ENCODE measurements at places on chromosomes 12 and 14. TPM values are rescaled to one million over a fixed set of nuclear protein-coding genes. Genes with fewer than 3 reads are reported as not detected.

Gene VWF
- total RNA-seq, result 0.09 TPM

DNA sequence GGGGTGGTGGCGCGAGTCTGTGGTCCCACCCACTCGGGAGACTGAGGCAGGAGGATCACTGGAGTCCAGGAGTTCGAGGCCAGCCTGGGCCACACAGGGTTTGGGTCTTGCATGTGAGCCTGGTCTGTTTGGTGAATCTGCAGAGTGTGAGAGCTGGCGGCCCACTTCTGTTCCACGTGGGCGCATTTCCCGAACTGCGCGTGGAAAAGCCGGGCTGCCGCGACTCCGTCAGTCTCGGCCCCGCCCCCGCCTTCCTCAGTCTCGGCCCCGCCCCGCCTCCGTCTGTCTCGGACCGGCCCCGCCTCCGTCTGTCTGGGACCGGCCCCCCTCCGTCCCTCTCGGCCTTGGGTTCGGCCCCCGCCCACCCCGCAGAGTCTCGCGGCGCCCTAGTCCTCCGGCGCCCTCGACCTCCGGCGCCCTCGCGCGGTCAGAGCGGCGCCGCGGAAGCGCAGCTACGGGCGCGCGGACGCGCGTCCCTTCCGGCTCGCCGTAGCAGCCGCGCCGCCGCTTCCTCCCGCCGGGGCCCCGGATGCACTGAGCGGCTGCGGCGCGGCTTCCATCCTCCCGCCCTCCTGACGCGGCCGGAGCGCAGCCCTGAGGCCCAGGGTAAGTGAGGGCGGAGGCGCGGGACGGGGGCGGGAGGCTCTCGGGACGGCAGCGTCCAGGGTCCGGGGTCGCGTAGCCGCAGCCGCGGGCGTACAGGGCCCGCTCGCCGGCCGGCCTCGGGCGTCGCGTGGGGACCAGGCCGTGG, at the start of gene EP400:
Gene EP400, plus strand, starts transcription at position 512 of the 751 bp plus-strand sequence. CDS start 10,678 bp downstream, outside the sequence.
- DNase-seq, result peak; percentile 98

DNA sequence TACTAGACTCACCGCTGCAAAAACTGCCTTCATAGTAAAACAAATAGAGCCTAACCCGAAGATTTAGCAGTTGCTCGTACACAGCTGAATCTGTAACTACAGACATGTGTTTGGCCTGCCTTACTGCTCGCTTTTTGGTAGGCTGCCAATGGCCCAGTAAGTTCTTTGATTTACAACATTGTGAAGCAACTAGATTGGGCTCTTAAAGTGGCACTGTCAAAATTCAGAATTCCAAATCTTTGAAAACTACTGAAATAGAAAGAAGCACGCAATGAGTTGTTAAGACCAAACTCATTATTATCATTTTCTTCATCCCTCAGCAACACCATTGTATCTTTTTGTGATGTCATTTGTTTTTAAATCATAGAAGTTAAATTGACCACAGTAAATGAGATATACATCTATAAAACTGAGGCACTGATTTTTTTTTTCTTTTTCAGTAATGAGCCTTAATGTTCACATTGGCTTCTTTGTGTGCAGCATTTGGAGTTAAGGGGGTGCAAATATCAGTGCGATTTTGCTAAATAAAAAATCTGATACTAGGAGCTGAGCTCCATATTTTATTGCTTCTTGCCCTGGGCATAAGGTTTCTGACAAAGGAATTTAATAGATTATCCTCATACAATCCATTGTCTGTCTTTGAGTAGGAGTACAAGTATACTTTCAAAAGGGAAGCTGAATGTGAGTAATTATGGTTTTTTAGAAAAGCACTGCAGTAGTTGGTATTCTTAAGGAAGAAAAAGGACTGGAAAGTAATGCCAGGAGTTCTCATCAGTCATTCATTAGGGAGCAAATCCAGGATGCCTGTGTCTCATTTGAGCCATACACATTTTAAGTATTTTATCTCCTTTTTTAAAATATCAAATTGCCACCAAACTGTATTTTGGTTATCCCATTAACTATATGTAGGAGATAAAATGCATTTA, 138.5 kb downstream of the KICS2 start:
- no peak for DNase-seq

DNA sequence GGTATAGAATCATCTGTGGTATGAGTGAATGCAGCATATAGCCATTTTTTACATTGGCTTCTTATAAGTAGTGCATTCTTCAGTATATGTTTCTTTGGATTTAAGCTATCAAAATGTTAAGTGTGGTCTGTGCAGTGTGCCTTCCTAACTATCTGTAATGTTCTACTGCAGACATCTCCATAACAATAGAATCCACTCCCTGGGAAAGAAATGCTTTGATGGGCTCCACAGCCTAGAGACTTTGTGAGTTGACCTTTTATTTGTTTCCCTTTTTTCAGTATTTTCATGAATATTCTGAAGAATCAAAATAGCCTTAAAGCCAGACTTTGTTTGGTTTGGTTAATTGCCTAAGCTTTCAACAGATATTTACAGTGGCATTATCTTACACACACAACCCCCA, 107.2 kb downstream of the ZFC3H1 start:
- no peak for DNase-seq

DNA sequence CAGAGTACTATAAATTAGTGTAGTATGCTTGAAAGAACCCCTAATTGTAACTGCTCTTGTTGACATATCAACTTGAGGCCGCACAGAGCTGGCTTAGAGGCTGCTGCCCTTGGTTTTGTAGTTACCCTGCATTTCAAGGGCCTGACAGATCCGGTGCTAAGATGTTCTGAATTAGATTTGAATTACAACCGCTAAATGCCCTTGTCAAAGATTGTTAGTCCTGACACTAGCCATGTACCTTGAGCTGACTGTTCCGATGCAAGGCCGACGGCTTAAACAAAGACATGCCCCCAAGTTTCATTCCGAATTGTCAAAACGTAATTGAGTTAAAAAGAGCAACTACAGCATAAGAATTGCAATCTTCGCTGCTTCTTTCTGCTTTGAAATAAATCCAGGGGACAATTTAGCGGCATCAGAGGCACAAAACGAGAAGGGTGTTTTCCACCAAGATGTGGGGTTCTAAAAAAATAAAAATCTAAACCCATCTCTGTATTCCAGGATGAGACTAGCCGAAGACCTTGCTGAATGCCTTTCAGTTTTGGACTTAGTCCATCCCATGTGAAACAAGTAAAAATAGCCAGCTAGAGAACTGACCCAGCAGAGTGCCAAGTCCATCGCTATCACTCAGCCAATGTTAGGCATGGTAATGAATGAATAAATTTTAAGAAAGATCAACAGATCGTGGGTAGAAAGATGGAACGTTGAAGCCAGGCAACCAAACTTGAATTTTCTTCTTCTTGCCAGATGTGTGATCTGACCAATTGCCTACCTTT, 148.7 kb downstream of the DICER1 start:
- DNase-seq, result no peak

GRCh38 chr14:67166450-67166853, 22.8 kb upstream of the GARIN2 start:
- DNase-seq, result peak; percentile 78

DNA sequence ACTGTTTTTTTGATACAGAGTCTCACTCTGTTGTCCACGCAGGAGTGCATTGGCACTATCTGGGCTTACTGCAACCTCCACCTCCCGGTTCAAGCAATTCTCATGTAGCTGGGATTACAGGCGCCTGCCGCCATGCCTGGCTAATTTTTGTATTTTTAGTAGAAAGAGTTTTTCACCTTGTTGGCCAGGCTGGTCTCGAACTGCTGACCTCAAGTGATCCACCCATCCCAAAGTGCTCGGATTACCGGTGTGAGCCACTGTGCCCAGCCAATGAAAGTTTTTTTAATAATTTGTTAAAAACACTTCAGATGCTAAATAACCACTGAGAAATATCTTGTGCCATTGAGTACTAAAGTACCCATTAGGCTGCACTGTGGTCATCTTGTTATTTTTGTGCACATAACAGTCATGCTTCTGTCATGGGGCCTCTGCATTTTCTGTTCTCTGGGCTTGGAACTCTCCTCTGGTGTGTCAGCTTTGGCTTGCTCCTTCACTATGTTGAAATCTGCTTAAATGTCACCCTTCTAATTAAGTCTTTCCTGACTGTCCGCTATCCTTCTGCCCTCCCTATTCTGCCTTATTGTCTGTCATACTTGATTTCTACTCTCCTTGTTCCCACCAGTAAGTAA, 105.1 kb downstream of the KTN1 start:
- DNase-seq, result no peak

Gene STON2
- 0.30 TPM for total RNA-seq

DNA sequence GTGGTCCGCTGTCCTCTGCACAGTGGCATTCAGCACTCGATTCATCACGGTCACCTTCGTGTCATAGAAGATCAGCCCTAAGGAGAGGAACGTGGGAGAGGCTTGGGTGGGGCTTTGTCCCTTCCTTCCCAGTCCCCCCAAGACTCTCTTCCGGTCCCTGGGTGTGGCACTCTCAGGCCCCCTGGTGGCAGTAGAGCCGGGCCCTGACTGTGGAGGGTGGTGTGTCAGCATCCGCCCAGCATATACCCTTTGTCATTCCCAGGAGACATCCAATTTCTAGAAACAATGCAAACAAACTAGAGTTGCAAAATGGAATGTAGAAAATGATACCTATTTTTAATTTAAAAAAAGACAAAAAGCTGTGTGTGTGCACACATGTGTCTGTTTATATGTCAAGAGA, 45.0 kb downstream of the TRAFD1 start:
- peak; percentile 70 for DNase-seq

DNA sequence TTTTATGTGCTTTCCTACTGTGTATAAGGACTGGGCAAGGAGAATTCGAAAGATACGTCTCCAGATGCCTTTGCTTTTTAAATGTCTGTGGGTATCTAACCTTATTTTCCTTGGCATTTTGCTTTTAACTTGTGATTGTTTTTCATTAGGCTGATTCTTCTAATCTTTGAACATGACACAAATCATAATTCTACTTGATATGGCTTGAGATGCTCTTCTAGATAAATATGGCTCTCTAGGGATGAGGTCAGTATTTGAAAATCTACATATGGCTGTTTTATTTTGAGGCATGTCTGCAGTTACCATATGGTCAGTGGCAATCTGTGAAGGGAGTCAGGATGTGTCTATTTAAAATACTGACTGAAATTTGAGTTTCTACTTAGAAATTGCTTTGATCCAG, 139.2 kb downstream of the SLC2A13 start:
- no peak for DNase-seq

DNA sequence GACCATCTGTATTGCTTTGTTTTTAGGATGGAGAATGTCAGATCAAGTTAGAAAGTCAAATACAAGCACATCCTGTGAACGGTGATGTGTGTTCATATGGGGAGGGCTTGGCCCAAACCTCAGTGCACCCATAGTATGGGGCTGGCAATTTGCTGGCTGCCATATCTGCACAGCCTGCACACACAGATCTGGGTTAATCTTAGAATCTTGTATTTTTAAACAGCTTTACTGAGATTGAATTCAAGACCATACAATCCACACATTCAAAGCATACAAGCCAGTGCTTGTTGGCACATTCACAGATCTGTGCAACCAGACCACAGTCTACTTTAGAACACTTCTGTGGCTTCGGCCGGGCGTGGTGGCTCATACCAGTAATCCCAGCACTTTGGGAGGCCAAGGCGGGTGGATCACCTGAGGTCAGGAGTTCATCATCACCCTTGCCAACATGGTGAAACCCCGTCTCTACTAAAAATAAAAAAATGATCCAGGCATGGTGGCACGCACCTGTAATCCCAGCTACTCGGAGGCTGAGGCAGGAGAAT, 90.4 kb downstream of the CCDC92 start:
- DNase-seq, result no peak

DNA sequence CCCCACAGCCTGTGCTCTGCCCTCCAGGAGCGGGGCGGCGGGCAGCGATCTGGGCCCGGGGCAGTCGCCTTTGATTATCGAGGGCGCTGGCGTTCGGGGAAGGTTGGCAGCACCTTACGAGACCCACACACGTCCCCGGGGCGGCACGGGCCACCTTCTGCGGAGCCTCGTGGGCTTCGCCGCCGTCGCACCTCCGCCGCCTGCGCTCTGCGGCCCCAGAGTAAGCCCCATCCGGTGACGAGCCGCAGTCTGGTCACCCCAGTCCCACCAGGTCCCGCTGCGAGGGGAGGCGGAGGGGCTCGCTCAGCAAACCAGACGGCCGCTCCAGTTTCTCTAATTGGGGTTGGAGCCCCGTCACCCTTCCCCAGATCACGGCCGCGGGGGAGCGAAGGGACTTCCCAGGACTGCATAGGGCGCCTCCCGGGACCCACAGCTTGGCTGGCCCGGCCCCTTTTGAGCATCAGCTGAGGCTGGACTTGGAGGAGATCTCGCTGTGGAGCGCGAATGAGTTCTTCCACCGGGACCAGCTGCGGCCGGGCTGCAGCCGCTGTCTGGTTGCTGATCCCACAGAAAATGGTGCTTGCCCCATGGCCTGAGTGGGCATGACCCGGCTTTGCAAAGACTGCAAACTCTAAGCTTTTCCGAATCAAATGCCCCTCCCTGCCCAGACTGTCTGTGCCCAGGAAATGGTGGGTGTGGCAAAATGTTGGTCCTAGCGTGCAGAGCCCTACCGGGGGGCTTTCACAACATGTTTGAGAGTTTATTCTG, 560 bp downstream of the LGALS3 start:
- DNase-seq, result peak; percentile 83

GRCh38 chr14:100369019-100369418, 45.9 kb downstream of the SLC25A47 start:
- DNase-seq, result no peak

DNA sequence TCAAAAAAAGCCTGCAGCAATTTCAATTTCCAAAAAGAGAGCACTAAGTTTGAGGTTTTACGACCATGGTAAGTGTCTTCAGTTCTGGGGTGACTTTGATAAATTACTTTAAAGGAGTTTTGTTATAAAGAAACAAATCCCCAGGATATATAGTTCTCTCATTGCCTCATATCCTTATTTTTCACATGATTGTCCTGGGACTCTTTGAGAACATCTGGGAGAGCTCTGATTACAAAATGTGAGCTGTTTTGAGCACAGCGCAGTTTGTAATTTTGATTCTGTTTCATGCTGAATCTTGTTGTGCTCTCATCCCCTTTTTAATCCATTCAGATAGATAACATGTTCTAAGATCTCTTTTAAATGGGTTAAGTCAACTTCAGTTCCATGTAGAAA, 67.7 kb upstream of the DCN start:
- no peak for DNase-seq

Gene DIO2
- total RNA-seq, result not detected

GRCh38 chr12:2013527-2014223, 9.4 kb upstream of the DCP1B start:
- no peak for DNase-seq

DNA sequence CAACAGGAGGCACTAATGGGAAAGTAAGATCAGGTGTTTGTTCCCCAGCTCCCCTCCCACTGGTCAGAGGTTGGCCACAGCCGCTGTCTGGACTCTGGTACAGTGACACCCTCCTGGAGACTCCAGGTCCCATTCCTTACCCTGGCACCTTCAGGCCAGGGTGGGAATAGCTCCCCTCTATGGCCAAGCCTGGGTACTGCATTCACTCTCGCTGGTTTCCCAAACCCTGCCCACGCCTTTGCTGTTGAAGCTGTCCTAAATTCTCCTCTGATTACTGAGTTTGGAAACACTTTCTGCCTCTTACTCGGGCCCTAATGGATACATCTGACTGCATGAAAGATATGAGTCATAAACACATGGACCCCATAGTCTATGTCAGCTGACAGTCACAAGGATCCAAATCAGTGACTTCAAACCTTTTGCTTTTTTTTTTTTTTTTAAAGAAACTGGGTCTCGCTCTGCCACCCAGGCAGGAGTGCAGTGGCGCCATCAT, 17.9 kb downstream of the HRK start:
- DNase-seq, result peak; percentile 60

Measured in activated CD4-positive, alpha-beta T cell treated with anti-CD3 and anti-CD28 coated beads, Interleukin-2, amount 10 ng/mL, durations not matched to agents 24 days and 14 days (primary cell).